Activated CD8-positive, alpha-beta memory T cell treated with anti-CD3 and anti-CD28 coated beads for 1 hour (primary cell): ENCODE measurements at places on chromosomes 12 and 14.

DNA sequence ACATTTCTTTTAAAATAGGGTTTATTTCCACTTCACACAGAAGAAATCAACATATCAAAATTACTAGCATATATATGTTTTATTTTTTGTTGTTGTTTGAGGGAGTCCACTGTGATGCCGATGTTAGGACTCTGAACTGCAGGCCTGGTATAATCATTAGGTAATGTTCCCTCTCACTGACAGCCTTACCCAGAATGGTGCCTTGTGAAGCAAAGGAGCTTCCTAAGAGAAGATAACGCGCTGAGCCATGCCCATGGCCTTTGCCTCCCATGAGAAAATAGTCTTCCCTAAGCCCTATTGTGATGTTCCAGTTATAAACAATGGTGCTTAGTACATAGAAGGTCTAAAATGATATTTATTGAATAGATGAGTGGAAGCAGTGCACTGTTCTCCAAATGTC is 12.0 kb downstream of the GNG2 start:
- DNase-seq: no peak

DNA sequence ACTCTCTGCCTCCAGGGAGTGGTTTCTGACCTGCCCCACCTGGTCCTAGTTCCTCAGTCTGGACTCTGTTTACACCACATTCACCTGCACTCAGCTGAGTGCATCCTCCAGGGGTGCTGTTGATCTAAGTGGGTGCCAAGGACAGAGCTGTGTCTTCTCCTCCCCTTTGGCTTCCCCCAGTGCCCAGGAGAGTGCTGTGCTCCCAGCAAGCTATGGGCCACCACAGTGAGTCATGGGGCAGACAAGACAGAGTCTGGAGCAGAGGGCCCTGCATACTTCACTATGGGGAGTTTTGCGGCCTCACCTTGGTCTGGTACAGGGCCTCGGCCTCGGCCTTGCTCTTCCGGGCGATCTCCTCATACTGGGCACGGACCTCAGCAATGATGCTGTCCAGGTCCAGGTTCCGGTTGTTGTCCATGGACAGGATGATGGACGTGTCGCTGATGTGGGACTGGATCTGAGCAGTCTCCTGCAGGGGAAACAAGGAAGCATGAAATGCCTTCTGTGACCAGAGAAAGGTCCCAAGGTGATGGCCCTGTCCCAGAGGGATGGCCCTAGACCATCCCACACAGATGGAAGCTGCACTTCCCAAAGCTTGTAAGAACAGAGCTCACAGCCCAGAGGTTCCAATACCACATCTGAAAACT is 4.9 kb downstream of the KRT73 start:
- DNase-seq: no peak

DNA sequence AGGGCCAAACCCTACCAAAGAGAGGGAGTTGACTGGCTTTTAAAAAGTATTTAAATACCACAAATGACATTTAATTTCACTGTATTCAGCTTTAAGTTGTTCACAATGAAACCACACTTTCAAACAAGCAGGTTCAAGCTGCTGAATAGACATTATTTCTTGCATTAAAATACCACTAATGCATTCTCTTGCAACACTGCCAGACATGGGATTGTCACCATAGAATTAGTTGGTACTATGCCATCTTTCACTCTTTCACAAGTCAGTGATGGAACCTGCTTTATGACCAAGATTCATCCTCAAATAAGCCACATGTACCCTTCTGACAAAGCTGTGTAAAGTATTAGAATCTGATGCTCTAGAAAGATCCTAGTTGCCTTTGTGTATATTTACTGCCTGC is 239.4 kb downstream of the PAWR start:
- DNase-seq: no peak

GRCh38 chr14:105425823-105426247 is 6.2 kb downstream of the MTA1 start:
- no peak for DNase-seq
